ENCODE measurements at places on chromosomes 2 and 18. TPM values are rescaled to one million over a fixed set of nuclear protein-coding genes. Genes with fewer than 3 reads are reported as not detected.

The CYP1B1 gene
- total RNA-seq = 23.0 TPM

The FSIP2 gene
- total RNA-seq = under 0.01 TPM

The TXNDC2 gene
- total RNA-seq = under 0.01 TPM

The MROH2A gene
- under 0.01 TPM for total RNA-seq

The CD302 gene
- total RNA-seq = 6.1 TPM

The ANKRD30B gene
- under 0.01 TPM for total RNA-seq

The DOK6 gene
- 7.3 TPM for total RNA-seq

The ARHGAP15 gene
- total RNA-seq = 0.09 TPM

The WNT10A gene
- total RNA-seq = not detected

The STAT1 gene
- total RNA-seq = 160 TPM

The ITM2C gene
- 110 TPM for total RNA-seq

The GKN2 gene
- total RNA-seq = not detected

The DPP4 gene
- total RNA-seq = 251 TPM

The NEU2 gene
- not detected for total RNA-seq

The RBMS1 gene
- 86.3 TPM for total RNA-seq

The CNDP1 gene
- not detected for total RNA-seq

The SERPINB13 gene
- total RNA-seq = not detected

The REG3G gene
- not detected for total RNA-seq

The DTNA gene
- 11.7 TPM for total RNA-seq

The ALPI gene
- not detected for total RNA-seq

The GPR35 gene
- 0.74 TPM for total RNA-seq

The FAM161A gene
- total RNA-seq = 1.9 TPM

The IGFBP2 gene
- 4.7 TPM for total RNA-seq

The NTSR2 gene
- not detected for total RNA-seq

The ELOA2 gene
- total RNA-seq = not detected

The SERPINB2 gene
- 0.74 TPM for total RNA-seq

The BMP10 gene
- total RNA-seq = not detected

The EFHD1 gene
- not detected for total RNA-seq

The MPP4 gene
- 0.65 TPM for total RNA-seq

The QPCT gene
- 9.5 TPM for total RNA-seq

The ANKRD62 gene
- not detected for total RNA-seq
